Breast epithelium (tissue), 4 donors: ENCODE measurements at places on chromosomes 3 and 15.
A peak's percentile ranks its signal among the peaks of the same experiment; 100 is the strongest.

- DNase-seq: no peak
Observed at GRCh38 chr3:127722091-127722784, 49.5 kb downstream of the ABTB1 start.

- DNase-seq: peak; percentile 87
Observed at GRCh38 chr15:66702035-66702786, at the start of gene SMAD6. SMAD6 (plus strand) TSS chr15:66702236; CDS start chr15:66703259, 1,023 bp downstream.

DNA sequence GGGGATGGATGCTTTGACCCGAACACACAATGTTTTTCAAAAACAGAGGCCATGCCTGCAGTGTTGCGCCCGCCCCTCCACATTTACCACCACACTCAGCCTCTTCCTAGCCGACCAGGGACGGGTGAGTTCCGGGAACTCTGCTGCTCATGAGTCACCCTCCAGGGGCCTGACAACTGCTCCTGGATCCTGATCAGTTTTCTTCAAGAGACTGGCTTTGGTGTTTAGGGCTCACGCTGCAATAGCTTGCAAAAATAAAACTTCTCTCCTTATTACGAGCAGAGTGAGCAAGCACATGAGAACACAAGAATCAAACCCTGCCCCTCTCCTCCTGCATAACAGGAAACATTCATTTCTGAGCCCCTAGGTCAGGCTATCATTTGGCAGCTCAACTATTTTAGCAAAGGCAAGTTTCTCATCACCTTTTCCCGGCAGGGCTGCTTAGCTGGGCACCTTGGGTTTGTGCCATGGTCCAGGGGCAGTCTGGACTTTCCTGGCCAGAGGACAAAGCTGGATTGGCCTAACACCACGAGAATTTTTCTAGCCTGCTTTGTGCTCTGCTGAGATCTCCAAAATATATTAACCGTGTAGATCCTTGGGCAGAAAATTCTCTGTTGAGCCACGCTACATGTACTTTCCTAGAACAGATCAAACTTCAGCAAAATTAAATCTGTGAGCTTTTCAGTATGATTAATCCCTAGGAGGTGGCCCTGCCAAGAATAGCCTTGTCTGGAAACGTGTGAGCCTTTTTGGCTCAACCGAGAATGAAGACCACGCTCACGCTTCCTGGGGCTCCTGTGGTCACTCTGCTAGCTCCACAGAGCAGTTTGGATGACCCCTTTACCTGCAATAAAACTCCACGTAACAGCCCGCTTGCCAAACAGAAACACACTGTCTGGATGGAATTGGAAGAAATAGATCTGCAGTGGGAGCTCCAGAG is 52.7 kb upstream of the SPATA12 start:
- peak; percentile 72 for DNase-seq

GRCh38 chr3:188287762-188288505 is 134.0 kb downstream of the LPP start:
- no peak for DNase-seq

DNA sequence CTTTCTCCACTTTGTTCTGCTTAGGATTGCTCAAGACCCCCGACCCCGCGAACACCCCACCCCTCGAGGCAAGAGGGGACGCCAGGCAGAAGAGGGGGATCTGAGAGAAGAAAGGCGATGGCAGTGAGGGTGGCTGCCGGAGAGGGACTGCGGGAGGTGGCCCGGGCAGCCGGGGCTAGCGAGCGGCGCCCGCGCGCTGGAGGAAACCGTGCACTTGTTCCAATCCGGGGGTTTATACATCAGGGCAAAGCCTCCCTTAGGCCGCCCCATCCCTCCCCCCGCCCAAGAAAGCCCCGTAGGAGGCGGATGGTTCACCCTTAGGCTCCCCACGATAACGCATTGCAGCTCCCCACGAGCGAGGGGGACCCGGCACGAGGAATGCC is 475 bp downstream of the ERC2 start:
- DNase-seq: no peak

GRCh38 chr3:110881069-110881468 is 190.5 kb upstream of the NECTIN3 start:
- DNase-seq: peak; percentile 81

- no peak for DNase-seq
Observed at GRCh38 chr3:38643592-38643991, 5.9 kb downstream of the SCN5A start.

DNA sequence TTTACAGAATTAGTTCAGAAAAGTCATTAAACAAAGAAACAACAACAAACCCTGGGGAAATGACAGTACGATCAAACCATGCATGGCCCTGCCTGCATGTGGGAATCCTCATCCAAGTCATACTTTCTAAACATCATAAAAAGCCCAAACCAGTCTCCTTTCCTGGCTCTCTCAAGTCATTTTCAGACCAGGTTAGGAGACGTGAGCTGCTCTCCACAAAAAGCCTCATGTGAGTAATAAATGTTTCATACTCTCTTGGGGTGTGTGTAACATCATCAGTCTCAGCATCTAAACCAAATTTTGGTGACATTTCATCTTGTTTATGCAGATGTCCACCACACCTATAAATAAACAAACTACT is 18.9 kb downstream of the GREM1 start:
- DNase-seq: no peak

GRCh38 chr15:78992416-78993256 is 47.8 kb upstream of the CTSH start:
- DNase-seq: no peak

DNA sequence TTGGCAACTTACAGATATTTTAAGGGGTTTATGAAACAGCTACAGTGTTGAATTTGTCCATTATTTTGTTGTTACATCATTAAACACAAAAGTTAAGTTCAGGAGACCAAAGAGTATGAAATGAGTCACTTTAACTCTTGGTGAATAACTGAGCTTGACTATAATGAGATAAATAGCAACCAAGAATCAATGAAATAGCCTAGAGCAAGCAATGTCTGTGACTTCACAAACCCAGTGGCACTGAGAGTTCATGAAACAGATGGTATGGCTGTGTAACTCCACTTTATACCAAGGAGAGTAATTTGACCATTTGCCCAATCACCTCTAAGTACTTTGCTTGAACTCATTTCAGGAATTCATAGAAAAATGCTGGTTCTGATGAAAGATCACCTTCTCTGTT is 169.6 kb upstream of the GADL1 start:
- DNase-seq: no peak

- no peak for DNase-seq
Observed at GRCh38 chr3:129257609-129258008, 8.2 kb downstream of the COPG1 start.

DNA sequence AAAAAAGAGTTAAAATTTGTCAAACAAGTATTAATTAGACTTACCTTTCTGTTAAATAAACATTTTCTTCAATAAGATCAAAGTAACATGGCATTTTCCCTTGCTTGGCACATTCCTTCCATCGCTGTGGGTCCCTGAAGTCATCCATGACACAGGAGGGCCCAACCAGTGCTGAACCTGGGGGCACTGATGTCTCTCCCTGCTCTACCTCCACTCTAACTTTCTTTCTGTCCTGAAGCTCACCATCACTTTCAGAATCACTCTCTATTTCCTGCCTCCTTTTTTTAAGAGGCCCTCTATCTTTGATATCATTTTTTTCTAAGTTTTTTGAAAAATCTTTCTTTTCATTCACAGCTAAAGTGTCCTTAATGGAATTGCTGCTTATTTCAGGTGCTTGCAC is 43.8 kb downstream of the SETD2 start:
- DNase-seq: no peak

GRCh38 chr15:81023483-81024264 is 23.0 kb downstream of the TLNRD1 start:
- no peak for DNase-seq

GRCh38 chr3:111882194-111882593 is 23.1 kb downstream of the PHLDB2 start:
- DNase-seq: no peak

GRCh38 chr3:178785961-178786360 is 249.7 kb downstream of the KCNMB2 start:
- DNase-seq: no peak

DNA sequence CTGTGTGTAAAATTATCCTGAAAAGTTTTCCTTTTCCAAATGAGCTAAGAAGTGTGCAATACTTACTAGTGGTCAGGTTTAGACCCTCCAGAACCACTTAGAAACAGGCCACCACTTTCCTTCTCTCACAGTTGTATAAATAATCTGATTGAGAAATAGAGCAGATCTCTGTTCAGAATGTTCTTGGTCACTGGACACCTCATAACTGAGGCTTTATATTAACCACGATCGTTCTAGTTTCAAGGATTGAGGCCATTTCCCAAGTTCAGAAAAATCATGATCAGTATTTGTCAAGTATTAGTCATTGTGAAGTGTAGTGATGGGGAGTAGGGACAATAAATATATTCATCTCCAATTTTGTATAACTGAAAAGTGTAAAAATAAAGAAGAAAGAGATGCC is 1.0 kb upstream of the MAP3K13 start:
- no peak for DNase-seq

GRCh38 chr15:35630985-35631384 is 85.0 kb upstream of the DPH6 start:
- DNase-seq: no peak

DNA sequence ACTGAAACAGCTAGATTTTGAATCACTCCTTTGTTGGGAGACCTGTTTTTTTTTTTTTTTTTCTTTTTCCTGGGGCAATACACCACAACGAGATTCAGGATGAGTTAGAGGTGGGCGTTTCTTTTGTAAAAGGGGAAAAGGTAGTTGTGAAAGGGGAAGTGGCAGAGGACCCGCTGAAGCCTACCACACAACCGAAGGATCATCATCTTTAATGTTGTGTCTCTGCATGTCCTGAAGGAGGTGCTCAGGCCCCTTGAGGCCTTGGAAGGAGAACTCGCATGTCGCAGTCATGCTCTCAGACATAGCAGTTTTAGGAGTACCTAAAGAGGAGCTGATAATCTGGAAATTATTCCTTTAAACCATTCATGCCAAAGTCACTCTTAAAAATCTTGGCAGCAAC is 137.9 kb upstream of the LRIG1 start:
- DNase-seq: no peak

- peak; percentile 40 for DNase-seq
Observed at GRCh38 chr3:123883701-123884202, 380 bp downstream of the MYLK start.

DNA sequence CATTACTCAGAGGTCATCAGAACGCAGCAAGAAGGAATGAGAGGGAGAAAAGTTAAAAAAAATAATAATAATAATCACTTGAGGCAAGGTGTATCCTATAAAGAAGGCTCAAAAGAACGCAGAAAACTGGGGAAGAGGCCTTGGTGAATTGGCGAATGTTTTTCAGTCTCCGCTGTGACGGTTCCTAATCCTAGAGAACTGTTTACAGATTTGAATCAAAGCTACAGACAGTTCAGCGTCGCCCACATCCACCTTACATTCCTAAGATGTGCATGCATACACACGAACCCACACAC is 634 bp downstream of the ZMAT3 start:
- no peak for DNase-seq

- DNase-seq: peak; percentile 30
Observed at GRCh38 chr15:70160803-70161565, 63.3 kb upstream of the TLE3 start.

- DNase-seq: no peak
Observed at GRCh38 chr15:73560501-73561117, 72.6 kb downstream of the NPTN start.

GRCh38 chr3:141845407-141846049 is 30.9 kb upstream of the ATP1B3 start:
- DNase-seq: no peak

DNA sequence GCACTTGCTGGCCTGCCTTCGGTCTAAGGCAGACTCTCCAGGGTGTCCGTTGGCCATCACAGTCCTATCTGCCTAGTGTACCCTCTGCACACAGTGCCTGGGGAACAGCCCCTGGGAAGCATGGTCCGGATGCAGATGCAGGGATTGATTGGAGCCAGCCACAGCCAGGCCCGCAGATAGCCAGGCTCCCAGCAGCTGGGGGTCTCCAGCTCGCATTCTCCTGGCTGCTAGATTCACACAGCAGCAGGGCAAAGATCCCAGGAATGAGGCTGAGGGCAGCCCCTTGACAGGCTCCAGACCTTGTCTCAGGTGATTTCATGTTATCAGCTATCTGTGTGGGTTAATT is 41.4 kb downstream of the IRAK2 start:
- no peak for DNase-seq

DNA sequence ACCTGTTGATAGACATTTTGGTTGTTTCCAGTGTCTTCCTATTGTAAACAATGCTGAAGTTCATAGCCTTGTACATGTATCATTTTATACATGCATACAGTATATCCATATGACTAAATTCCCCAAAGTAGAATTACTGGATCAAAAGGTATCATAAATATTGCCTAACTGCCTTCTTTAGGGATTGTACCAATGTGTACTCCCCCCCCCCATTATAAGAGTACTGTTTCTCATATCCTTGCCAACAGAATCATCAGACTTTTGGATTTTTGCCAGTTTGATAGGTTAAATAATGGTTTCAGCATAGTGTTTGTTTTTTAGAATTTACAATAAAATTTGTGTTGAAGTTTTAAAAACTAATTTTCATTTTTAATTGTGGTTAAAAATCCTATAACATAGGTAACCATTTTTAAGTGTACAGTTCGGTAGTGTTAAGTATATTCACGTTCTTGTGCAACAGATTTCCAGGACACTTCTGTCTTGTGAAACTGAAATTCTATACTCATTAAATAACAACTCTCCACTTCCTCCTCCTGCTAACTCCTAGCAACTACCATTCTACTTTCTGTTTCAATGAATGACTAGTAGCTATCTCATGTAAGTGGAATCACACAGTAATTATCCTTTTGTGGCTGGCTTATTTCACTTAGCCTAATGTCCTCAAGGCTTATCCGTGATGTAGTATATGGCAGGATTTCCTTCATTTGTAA is 30.8 kb upstream of the MAP3K13 start:
- DNase-seq: no peak

DNA sequence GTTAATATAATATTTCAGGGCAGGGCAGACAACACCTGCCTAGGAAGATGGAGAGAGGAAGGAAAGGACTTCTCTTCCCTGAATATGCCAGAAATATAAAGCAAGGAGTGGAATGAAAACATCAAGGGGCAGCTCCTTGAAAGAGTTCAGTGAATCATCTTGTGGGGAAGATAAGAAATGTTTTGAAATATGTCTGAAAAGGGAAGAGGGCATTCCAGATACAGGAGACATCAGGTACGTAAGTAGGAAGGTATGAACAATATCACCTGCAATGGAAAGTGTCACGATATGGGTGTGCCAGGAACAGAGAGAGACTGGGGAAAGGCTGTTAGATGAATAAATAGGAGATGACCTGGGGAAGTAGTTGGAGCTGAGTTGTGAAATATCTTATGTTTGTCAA is 75.8 kb upstream of the WDR72 start:
- no peak for DNase-seq

- no peak for DNase-seq
Observed at GRCh38 chr15:41474941-41475340, 18.7 kb upstream of the ITPKA start.

DNA sequence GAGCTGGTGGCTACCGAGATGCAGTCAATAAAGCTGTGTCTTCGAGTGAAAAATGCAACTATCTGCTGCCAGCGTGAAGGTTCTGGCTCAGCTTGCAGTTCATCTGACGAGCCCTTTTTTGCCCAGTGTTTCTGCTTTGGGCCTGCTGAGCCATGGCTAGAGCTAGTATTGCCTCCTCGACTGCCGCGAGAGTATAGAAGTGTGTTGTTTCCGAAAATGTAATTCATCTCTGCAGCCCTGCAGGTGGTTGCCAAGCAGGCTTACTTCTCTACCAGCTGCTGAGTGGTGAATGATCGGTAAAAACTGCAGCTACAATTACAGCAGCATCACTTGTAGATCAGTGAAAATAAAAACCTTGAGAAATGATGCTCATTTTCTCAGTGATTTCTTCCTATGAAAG is 114.8 kb downstream of the DLG1 start:
- no peak for DNase-seq
